GM19239 (cell line): ENCODE measurements at places on chromosomes 4 and X.

DNA sequence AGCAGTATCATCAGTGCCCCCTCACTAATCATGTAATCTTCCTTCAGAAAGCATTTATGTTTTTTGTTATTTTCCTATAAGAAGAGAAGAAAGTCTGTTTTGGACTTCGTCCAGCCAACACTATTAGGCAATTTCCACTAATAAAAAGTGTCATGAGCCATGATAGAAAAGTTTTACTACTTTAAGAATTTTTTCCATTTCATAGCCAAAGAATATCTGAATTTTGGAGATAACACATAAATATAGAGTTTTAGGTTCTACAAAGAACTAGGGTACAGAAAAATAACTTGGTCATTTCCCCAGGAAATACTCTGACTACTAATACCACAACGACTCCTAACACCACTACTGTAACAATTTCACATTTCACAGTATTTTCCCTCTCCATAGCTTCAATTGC is 41.8 kb upstream of the VEGFC start:
- no peak for DNase-seq

DNA sequence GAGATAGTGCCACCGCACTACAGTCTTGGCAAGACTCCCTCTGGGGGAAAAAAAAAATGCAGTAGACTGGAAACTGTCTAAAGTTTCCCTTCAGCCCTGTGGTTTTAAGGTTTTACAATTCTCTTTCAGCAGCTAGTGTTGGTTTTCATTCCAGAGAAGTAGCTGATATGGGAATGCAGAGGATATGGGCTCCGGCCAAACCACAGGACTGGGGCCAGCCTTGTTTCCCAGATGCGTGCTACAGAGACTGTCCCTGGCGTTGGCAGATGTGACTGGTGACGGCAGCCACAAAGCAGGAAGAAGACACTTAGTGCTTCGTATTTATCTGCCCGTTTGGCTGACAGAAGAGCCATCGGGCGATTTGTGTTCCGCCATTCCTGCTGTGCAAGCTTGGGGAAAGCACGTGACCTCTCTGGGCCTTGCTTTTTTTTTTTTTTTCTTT is 43.2 kb downstream of the ZBTB49 start:
- DNase-seq, result no peak

DNA sequence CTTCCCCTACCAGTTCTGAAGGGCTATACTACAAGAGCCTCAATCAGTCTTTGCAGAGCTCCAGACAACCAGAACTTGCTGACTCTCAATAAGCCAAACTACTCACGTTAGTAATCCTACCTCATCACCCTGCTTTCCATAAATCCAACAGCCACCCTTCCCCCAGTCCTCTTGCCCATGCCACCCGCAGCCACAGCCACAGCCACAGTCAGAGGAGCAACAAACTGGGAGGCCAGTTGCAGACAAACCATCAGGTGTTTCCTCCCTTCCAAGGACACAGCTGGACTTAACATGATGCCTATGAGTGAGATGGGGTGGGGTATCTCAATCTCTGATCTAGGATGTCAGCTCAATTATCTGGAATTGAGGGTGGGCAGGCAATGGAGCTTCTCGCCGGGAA is 1.0 kb downstream of the GABRA3 start:
- DNase-seq, result no peak

- no peak for DNase-seq
Observed at GRCh38 chr4:33725861-33726260, 2518.5 kb downstream of the ARAP2 start.

- DNase-seq, result no peak
Observed at GRCh38 chr4:117434424-117434823, 349.0 kb upstream of the TRAM1L1 start.

DNA sequence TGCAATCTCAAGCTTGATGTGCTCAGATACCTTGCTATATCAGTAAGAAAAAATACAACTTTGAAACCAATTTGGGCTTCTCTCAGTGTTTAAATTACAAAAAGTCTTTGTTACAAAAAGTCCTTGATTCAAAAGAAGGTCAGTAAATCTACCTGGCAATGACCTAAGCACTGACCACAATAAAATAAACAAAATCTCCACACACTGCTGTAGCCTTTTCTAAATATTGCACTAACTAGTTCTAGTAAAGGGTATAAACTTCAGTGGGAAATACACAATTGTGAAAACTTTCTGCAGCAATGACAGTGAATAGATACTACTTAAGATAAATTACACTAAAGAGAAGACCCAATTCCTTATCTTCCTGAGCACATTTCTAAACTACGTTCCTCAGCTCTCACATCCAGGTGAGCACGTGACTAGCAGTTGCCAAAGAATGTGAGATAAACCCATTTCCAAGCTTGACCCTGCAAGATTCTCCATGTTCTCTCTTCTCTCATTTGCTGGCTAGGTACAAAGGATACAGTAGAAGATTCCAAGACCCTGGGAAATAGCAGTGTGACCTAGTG is 81.4 kb upstream of the GPR34 start:
- no peak for DNase-seq

- DNase-seq, result no peak
Observed at GRCh38 chr4:157079441-157079840, 3.5 kb downstream of the GLRB start.

GRCh38 chrX:7389576-7389975 is 241.6 kb upstream of the PUDP start:
- no peak for DNase-seq

GRCh38 chrX:69555481-69556041 is 51.4 kb downstream of the NALF2 start:
- DNase-seq, result no peak

DNA sequence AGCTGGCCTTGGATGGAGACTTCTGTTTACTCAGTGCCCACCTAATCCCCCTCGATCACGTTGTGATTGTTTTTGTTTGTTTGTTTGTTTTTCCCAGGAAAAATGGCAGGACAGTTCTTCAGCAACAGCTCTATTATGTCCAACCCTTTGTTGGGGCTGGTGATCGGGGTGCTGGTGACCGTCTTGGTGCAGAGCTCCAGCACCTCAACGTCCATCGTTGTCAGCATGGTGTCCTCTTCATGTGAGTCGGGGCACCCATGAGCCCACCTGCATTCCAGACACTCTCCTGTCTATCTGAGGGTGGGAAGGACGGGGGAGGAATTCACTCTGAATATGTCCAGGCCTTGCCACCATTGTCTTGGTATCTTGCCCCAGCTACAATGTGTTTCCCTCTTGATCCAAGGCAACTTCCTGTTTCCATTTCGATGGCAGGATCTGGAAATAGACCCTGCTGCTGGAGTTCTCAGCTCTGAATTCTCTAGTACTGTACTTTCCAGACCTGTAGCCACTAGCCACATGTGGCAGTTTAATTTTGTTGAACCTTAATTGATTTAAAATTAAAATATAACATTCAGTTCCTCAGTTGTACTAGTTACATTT is 10.5 kb downstream of the SLC34A2 start:
- no peak for DNase-seq

- no peak for DNase-seq
Observed at GRCh38 chr4:24650849-24651640, 66.7 kb upstream of the DHX15 start.

GRCh38 chr4:157128395-157128794 is 52.4 kb downstream of the GLRB start:
- DNase-seq, result no peak

DNA sequence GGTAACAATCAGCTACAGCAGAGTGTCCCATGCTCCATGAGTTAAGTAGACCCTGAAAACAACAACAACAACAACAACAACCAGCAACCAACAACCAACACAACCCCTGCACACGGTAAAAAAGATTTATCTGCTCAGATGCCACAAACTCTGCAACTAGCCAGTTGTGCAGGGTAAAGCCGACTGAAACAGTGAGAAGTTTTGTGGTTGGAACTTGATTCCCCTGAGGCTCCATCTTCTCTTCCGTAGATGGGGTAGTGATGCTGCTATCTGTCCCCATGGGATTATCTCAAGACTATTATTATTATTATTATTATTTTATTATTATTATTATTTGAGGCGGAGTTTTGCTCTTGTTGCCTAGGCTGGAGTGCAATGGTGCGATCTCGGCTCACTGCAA is 50.6 kb upstream of the RAPGEF2 start:
- peak; percentile 15 for DNase-seq

DNA sequence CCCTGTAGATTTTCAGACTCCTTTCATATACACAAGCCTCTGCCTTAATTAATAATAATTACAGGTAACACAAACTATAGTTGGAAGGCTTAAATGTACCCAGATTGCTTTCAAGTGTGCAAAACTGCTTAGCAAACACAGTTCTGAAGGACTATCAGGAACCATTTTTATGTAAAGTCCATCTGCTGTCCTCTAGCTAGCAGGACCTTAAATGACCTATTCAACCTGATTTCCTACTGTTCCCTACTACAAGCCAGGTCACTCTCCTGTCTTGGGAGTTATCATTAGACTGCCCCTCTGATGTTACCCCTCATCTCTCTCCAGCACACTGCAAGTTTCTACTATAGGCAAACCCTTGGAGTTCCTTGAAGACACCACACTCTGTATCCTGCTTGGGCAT is 157.3 kb downstream of the GBA3 start:
- DNase-seq, result no peak

DNA sequence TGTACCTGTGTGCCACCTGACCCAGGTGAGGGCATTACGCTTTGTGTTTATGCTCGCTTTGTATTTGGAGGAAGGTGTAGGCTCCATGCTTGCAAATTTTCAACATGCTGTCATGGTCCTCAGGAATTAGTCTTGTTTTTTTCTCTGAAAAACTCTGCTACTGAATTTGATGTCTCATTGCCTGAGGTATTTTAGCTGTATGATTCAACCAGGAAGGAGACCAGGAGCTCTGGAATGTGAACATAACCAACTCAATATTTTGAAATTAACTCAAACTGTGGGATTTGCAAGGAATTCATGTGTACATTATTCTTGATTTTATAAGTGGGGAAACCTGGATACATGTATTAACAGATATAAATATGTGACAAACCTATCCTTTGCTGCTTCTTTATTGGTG is 134.1 kb downstream of the SLC4A4 start:
- no peak for DNase-seq

DNA sequence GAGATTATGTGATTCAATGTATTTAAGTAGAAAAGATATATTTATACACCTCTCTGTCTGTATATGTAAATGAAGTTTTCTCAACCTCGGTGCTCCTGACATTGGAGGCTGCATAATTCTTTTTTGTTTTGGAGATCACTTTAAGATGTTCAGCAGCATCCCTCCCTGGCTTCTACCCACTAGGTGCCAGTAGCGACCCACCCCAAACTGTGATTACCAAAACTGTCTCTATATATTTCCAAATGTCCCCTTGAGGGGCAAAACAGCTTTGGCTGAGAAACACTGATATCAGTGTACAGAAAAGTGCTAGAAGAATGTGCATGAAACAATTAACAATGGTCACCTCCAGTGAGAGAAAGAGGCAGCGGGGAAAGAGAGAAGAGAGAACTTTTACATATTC is 51.2 kb downstream of the DCX start:
- no peak for DNase-seq

DNA sequence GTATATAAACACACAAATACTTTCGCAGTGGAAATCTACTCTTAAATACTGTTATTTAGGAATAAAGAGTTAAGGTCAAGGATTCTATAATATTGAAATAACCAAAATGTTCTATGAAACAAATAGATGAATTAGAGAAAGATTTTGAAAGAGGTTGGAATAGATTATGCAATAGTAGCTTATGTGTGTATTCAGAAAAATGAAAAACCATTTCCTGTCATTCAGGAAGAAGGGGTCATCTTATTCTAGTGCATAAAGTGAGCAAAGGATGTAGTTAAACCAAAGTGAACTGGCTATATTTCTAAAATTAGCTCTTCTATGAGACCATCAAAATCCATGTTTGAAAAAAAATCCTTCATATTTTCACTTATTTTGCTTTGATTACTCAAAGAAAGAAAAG is 30.0 kb upstream of the MYOZ2 start:
- DNase-seq, result no peak
